WTC11 (cell line): ENCODE measurements at places on chromosomes 7 and 10.

DNA sequence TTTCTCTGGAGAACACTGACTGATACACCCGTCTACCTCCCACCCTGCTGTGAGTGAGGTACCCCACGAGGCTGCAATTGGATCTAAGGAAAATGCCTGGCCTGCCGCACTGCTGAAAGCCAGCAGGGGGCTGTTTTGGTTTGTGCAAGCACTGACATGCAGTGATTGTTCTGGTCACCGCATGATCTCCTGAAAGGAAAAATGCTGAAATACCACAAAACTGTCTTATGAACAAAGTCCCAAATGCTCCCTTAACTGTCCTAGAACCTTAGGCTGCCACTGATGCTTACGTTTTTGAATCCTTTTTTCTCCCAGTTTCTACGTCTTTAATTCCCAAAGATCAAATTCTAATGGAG is 132.7 kb downstream of the JCAD start:
- DNase-seq: peak; percentile 28

- DNase-seq: no peak
These were observed 26.8 kb upstream of the TM9SF3 start for GRCh38 chr10:96613576-96613975.

GRCh38 chr7:131327049-131327625 is 539 bp upstream of the MKLN1 start:
- DNase-seq: no peak

GRCh38 chr10:79229071-79229541 is 118.2 kb upstream of the PPIF start:
- DNase-seq: no peak

DNA sequence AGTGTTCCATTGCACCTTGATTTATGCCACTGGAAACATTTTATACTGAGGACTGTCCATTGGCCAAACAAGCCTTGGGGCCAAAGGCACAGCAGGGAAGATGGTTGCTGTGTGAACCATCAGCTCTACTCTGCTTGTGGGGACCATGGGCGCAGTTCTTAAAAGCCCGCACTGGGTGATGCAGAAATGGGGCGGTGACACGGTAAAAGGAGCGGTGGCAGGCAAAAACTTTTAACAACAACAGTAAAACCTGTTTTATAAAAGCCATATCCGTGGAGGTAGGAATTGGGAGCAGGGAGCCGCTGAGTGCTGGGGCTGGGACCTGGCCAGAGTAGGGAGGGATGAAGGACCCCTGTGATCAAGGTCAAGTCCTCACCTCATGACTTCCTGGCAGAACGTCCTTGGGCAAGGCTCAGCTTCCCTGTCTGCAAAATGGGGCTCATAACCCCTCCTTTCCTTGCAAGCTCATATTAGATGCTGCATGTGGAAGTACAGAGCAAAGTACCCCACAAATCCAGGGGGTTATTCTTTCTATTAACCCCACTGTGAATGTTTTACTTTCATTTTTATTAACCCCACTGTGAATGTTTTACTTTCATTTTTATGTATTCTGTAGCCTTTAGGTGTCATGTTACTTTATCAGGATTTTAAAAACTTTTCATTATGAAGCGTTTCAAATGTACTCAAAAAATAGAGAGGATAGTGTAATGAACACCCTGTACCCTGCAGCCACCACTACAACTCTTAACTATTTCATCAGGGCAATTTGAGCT is 78.3 kb downstream of the GRK5 start:
- DNase-seq: no peak

DNA sequence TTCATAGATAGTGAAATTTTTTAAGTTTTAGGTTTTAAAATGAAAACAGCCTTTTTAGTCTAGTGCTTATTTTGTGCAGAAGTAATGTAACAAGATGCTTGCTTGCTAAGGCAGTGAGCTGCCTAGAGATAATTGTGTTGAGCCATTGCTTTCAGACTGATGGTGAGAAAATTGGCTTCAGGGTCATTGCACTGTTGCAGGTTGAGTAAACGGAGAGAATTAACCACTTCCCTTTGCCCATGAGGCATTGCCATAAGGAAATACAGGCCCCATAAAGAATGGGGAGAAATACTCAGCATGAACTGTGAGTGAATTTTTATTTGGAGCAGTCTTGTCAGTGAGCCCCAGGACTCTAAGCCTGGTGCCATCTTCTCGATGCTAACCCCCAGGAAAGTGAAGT is 140.5 kb downstream of the LRRC4 start:
- DNase-seq: no peak

- peak; percentile 23 for DNase-seq
These were observed 113.3 kb downstream of the TCF7L2 start for GRCh38 chr10:113063043-113063967.

GRCh38 chr10:3853016-3853415 is 68.0 kb upstream of the KLF6 start:
- no peak for DNase-seq

DNA sequence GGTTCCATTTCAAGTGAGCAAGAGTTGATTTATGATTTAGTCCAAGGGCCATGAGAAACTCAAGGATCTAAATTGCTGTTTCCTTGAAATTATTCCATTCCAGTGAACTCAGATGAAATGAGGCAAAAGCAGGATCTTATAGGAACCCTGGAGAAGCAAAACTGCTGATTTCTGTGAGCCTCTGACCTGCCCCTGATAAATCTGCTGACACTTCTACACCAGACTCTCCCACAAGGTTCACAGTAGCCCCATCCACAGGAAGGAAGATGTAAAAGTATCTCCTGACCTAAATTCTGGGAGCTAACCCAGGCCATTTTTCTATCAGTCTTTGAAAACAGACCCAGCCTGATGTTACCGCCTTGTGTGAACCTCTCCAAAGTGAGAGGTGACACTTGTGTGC is 987.6 kb upstream of the AUTS2 start:
- DNase-seq: no peak

- no peak for DNase-seq
These were observed 88.3 kb downstream of the CHN2 start for GRCh38 chr7:29282819-29283414.

DNA sequence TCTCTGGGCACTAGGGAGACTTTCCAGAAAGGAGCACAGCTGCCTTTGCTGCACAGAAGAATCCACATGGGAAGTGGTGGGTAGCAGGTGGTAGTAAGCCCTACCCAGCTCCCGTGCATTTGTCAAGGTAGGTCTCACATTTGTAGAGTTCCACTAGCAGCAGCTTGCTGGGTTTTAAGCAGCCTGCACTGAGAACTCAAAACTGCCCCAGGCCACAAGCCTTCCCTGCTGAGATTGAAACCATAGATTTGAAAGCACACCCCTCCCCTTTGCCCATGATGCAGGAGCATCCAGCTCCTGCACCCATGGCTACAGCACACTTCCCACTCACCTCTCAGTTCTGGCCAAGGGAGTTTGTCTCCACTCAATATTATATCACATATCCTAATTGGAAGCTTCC is 604.5 kb upstream of the STEAP1 start:
- peak; percentile 15 for DNase-seq

DNA sequence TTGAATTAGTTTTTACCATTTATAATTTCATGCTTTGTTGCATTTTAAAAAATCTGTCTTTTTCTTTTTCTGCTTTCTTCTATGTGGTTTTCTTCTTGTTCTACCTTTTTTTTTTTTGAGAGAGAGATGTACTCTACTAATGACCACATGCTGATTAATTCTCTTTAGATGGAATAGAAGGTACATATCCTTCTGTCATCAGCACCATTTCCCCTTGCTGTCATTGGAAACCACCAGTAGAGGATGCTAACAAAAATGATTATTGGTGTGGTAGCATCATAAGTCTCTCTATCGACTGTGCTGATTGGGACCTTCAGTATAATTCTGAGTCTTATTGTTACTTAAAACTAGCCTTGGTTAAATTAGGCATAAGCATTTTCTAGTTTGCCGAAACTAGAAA is 3.6 kb downstream of the ZEB1 start:
- DNase-seq: no peak

- DNase-seq: no peak
These were observed 153.1 kb downstream of the TRIL start for GRCh38 chr7:28804990-28805389.

- no peak for DNase-seq
These were observed 8.8 kb downstream of the PDGFA start for GRCh38 chr7:510782-511281.

DNA sequence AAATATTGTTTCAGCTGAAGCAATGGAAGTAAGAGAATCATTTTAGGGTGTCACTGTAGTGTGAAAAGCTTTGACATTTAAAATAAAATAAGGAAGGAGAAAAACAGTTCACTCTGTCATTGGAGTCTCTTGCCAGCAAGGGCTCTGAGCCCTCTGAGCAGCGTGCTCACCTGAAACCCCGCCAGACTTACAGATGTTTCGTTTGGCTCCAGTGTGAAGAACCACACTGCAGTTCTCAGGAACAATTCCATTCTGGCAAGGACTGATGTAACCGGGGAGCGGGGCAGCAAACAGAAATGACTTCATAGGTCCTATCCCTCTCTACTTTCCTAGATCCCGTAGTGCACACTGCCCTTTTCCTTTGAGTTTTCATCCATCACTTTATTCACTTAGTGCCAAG is 164.3 kb downstream of the CELF2 start:
- no peak for DNase-seq

GRCh38 chr7:99531354-99531765 is 20.6 kb downstream of the FAM200A start:
- DNase-seq: no peak

- no peak for DNase-seq
These were observed 324.7 kb upstream of the C7orf33 start for GRCh38 chr7:148265896-148266295.

GRCh38 chr7:92714280-92714679 is 122.1 kb downstream of the CDK6 start:
- DNase-seq: no peak

DNA sequence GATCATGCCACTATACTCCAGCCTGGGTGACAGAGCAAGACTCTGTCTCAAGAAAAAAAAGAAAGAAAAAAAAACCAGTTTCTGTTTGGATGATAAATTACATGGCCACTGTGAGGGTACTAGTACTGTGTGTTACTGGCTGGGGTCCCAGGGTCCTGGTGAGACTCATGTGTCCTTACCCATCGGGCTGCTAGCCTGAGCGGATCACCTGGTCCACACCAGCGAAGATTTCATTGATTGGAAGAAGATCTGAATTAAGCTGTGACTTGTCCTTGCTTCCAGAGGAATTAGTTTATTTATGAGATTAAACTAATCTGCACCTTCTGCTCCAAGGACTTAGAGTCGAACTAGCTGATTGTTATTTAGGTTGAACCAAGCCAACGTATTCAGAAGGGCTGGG is 40.0 kb upstream of the BAMBI start:
- DNase-seq: no peak

DNA sequence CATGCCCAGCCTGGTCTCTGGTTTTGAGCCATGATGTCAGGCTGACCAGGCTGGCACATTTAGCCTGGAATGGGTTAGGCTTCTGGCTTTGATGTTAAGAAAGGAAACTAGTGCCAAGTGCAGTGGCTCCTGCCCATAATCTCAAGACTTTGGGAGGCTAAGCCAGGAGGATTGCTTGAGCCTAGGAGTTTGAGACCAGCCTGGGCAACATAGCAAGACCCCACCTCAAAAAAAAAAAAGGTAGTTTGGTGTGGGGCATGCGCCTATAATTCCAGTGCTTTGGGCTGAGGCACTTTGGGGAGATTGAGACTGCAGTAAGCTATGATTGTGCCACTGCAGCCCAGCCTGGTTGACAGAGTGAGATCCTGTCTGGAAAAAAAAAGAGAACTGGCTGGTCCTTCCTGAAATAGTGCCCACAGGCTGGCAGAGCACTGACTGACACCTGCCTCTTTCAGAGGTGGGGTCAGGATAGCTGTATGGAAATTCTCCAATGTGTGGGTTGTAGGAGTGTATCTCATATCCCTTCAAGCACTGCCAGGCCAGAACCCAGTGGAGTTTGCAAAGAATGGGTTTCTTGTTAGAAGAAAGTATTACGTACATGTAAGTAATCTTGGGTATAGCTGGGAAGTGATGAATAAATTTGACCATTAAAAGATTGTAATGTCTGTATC is 61.3 kb downstream of the KAT6B start:
- no peak for DNase-seq

GRCh38 chr10:68574051-68574450 is 13.9 kb downstream of the TET1 start:
- no peak for DNase-seq

- no peak for DNase-seq
These were observed 532.5 kb upstream of the C7orf33 start for GRCh38 chr7:148058092-148058491.

DNA sequence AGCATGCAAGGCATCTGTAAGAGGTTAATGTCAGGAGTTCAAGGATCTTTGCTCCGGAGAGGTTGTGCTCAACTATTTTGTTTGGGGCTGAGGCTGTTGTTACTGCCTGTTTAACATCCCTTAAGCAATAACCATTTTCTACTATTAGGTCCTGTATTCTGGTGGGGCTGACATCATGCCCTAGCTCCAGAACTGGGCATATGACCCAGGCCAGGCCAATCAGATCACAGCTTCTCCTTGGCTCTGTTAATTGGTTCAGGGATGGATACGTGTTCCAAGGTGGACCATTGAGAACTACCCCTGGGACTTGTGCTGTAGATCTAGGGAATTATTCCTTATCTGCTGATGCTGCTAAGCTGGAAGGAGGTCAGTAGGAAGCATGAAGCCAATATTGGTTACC is 67.0 kb downstream of the SYPL1 start:
- no peak for DNase-seq

GRCh38 chr10:111098679-111099437 is 22.0 kb downstream of the ADRA2A start:
- DNase-seq: no peak

- no peak for DNase-seq
These were observed 12.7 kb downstream of the LRRC18 start for GRCh38 chr10:48926764-48927540.

- DNase-seq: no peak
These were observed 1086.9 kb downstream of the NRG3 start for GRCh38 chr10:82961864-82962263.

- DNase-seq: no peak
These were observed 103.4 kb upstream of the DLX6 start for GRCh38 chr7:96901822-96902445.

DNA sequence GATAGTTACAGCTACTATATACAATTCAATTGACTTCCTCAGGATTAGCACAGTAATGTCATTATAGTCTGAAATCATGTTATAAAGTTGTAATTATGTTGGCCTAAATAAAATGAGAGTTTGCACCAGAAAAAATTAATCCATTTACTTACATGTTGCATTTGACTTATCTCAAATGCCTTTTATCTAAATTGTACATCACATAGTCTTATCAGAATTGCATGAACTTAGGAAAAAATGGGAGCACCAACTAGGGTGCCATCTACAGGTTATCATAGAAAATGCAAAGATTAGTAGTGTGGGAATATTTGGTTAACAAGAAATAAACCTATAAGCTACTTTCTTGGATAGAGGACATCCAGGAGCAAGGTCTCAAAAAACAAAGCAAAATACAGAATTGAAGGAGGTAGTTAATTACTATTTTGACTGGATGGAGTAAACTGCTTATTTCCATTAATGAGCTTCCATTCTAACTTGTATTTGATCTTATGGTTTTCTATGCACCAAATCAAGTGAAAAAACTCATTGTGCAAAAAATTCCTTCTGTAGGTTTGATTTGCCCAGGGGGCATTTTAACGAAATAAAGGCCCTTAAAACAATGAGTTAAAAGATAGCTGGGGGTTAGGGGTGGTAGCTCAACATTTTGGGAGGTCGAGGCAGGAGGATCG is 60.0 kb upstream of the ORC5 start:
- no peak for DNase-seq

- DNase-seq: no peak
These were observed 45.5 kb upstream of the LRRN3 start for GRCh38 chr7:111045449-111045848.

GRCh38 chr10:18504161-18504560 is 147.2 kb downstream of the NSUN6 start:
- DNase-seq: no peak
